NCI-H187 treated with DMSO at 0.1 percent for 48 hours (cell line): ENCODE measurements at places on chromosomes 12 and 14.

GRCh38 chr14:91867316-91867988 is at the start of gene TC2N:
TC2N (minus strand) TSS chr14:91867536; CDS start chr14:91813769, 53,767 bp downstream.
- DNase-seq = no peak

GRCh38 chr12:13215056-13215455 is 18.5 kb downstream of the EMP1 start:
- DNase-seq = no peak

DNA sequence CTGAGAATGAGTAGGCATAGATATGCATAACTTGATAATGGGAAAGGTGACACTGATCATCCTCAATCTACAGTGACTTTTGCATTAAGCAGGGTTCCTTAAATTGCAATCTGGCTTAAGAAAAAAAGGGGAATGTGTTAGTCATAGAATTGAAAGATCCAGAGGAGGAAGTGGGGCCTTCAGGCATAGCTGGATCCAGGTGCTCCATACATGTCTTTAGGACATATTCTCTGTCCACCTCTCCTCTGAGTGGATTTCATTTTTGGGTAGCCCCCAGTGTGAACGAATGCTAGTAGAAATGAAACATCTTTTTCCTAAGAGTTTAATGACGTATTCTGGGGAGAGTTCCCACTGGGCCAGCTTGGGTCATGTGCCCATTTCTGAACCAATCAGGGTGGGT is 27.6 kb downstream of the CCDC63 start:
- no peak for DNase-seq

DNA sequence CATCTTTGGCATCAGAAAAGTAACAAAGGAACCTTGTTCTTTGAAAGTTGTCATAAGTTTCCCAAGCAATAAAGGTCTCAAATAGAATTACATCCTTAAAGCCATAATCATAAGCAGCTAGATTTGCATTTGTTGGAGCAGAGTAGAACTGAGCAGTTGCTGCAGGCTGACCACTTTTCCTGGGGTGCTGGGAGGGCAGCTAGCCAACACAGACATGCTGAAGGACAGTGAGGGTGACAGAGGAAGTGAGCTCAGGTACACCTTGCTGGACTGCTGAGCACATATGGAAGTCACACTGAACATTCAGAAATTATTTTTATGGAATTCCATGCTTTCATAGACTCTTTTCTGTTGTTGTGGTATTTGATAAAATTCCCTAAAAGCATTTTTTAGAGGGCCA is 66.2 kb downstream of the MARK3 start:
- no peak for DNase-seq

- peak; percentile 52 for DNase-seq
These were observed 8.5 kb upstream of the ASCL1 start for GRCh38 chr12:102948941-102949352.

DNA sequence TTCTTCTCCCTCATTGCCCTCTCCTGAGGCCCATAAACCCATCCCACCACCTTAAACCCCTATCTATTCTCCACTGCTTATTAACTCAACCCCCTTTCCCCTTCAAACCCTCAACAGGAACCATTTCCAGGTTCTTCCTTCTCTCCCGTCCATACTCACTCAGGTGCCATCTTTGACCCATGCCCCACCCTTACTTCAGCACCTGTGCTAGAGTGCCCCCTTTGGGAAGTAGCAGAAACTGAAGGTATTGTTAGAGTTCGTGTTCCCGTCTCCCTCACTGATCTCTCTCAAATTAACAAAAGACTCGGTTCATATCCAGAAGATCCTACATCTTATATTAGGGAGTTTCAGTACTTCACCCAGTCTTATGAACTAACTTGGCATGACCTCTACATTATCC is 86.6 kb downstream of the TMTC3 start:
- no peak for DNase-seq

- DNase-seq = no peak
These were observed 16.1 kb upstream of the KRT80 start for GRCh38 chr12:52207895-52208294.

- no peak for DNase-seq
These were observed at the start of gene MTA1 for GRCh38 chr14:105419195-105420091. MTA1 (plus strand) TSS chr14:105419827; CDS start chr14:105420036, 209 bp downstream.

GRCh38 chr12:11731042-11731357 is 81.5 kb downstream of the ETV6 start:
- no peak for DNase-seq

DNA sequence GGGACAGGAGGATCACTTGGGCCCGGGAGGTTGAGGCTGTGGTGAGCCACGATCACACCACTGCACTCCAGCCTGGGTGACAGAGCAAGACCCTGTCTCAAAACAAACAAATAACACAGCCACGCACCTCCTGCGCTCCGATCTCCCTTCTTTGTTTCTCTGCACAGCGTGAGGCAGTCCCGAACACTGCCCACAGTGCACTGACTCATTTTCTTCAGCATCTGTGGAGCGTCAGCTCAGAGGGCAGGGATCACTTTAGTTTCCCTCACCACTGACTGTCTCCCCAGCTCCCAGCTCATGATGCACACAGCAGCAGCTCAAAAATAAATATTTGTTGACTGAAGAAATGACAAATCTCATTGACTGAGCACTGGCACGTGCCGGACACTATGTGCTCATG is 883 bp upstream of the MYL2 start:
- no peak for DNase-seq
